NCI-H446 (cell line): ENCODE measurements at places on chromosomes 2 and 18.

DNA sequence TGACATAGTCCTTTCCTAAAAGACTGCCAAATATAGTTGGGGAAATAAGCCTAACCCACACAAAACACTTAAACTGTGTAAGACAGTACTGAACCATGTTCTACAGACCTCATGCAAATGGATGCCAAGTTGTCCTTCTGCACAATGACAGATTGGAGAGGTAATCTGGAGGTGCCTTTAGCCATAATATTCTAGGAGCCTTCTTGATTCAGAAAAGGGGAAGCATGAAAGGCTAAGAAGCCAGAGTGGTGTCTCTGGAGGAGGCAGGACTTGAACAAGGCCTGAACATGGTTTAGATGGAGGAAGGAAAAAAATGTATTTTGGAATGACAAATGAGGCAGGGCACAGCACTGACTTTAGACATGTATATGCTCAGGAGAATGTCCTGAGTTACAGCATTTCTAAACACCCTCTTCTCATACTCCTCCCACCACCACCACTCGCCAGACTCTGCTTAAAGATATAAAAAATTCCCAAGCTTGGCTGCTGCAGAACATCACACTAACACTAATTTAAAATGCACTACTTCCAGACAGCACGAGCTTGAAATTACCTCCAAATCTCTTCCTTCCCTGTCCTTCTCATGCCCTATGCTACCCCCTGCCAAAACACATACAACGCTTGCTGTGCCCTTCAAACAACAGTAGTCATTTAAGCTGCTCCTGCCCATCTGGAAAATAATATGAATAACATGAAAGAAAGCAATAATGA, 110.4 kb downstream of the ANKRD44 start:
- DNase-seq = no peak

GRCh38 chr2:160859096-160859495, 301.1 kb upstream of the TANK start:
- no peak for DNase-seq

- DNase-seq = no peak
These were observed 71.0 kb downstream of the PXDN start for GRCh38 chr2:1673160-1673944.

- DNase-seq = no peak
These were observed 528 bp upstream of the PCGF1 start for GRCh38 chr2:74507926-74508520.

GRCh38 chr2:207238831-207239701, 73.3 kb upstream of the KLF7 start:
- DNase-seq = no peak

GRCh38 chr18:9334329-9334972, at the start of gene TWSG1:
TWSG1 (plus strand) TSS chr18:9334773; CDS start chr18:9337230, 2,457 bp downstream.
- peak; percentile 62 for DNase-seq

- no peak for DNase-seq
These were observed 442.1 kb upstream of the TCF4 start for GRCh38 chr18:56030060-56030459.

- DNase-seq = no peak
These were observed 79.7 kb downstream of the BCL2L11 start for GRCh38 chr2:111200333-111200881.

GRCh38 chr2:39431592-39432316, 5.3 kb downstream of the MAP4K3 start:
- no peak for DNase-seq

DNA sequence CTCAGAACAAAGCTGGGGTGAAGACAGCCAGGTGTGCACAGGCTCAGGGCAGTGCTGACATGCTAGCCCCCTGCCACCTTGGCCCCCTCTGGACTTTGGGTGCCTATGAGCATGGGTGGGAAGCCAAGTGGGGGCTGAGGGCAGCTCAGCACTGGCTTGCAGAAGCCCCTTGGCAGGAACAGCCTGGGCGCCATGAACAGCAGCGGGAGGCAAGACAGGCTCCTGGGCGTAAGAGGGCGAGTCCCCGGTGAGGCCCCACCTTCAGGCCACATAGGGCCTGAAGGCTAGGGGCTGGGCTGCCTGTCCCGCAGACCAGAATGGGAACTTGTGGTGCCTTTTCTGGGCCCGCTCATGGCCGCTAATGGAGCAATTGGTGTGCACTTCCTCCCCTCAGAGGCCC, 47.0 kb upstream of the COX7A2L start:
- DNase-seq = no peak

DNA sequence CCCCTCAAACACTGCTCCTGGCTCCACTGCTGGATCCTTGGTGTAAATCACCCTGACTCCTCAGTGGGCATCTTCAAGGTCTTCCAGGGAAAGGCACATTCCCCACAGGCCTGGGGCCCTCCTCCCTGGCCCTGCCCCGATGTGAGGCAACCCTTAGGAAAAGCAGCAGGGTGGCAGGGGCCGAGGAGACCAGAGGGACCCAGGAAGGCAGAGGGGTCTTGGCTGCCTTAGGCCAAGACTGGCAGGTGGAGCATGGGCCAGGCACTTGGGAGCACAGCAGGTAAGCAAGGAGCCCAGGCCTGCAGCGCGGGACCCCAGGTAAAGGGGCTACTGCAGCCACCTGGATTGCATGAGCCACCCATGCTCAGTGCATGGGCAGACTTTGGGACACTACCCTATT, 96.9 kb downstream of the GYPC start:
- no peak for DNase-seq

DNA sequence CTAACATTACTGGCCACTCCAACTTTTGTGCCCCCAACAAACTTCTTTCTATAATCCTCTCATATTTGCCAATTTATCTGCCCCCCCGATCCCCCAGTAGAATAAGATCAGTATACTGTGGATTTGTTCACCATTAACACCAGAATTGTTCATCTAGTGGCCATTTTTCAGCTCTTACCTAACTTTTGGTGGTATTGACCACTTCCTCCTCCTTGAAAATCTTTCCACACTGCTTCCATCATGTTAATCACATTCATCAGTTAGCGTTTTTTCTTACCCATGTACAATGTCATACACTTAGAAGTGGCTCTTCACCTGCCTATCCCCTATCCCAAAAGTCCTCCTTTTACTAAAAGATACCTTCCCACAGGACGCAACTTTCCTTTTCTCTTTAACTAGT, 6.1 kb downstream of the IMPACT start:
- DNase-seq = no peak

- no peak for DNase-seq
These were observed 122.6 kb downstream of the DYSF start for GRCh38 chr2:71575966-71576365.

- DNase-seq = peak; percentile 56
These were observed 102.1 kb downstream of the ATAD2B start for GRCh38 chr2:23824777-23825212.

DNA sequence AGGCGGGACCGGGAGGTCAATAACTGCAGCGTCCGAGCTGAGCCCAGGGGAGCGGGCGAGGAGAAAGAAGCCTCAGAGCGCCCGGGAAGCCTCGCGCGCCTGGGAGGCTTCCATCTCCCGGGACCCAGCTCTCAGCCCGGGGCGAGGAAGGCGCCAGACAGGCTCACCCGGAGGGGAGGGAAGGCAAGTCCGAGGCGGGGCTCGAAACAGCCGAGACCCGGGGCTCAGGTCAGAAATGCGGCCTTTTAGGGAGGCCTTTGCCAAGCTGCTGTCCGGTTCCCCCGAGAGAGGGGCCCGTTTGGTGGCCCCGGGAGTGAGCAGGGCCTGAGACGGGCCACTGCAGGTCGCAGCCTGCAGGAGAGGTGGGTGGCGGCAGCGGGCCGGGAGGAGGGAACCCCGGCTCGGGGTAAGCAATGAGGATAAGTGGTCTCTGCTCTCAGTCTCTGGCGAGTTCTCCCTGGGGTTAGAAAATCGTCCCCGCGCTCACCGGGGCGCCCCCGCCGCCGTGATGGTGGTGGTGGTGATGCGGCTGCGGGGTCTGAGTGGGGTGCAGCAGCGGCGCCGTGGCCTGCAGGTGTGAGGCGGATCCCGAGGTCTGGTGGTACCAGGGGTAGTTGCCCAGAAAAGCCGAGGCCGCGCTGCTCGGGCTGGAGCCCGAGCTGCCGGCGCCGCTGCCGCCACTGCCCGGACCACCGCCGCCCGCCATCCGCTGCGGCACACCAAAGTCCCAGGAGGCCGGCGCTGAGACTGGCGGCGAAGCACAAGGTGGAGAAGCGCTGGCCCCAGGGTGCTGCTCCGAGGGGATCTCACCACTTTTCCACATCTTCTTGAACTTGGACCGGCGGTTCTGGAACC, 2.4 kb downstream of the DLX2 start:
- no peak for DNase-seq

DNA sequence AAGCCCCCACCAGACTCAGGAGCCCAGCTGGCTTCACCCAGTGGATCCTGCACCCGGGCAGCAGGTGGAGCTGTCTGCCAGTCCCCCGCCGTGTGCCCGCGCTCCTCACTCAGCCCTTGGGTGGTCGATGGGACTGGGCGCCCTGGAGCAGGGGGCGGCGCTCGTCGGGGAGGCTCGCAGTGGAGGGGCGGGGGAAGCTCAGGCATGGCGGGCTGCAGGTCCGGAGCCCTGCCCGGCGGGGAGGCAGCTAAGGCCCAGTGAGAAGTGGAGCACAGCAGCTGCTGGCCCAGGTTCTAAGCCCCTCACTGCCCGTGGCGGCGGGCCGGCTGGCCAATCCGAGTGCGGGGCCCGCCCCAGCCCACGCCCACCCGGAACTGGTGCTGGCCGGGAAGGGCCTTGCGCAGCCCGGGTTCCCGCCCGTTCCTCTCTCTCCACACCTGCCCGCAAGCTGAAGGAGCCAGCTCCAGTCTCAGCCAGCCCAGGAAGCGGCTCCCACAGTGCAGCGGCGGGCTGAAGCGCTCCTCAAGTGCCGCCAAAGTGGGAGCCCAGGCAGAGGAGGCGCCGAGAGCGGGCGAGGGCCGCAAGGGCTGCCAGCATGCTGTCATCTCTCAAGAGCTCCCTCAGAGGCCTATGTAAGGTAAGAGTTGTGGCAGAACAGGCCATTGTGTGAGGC, 1307.8 kb upstream of the TMEFF2 start:
- DNase-seq = no peak

DNA sequence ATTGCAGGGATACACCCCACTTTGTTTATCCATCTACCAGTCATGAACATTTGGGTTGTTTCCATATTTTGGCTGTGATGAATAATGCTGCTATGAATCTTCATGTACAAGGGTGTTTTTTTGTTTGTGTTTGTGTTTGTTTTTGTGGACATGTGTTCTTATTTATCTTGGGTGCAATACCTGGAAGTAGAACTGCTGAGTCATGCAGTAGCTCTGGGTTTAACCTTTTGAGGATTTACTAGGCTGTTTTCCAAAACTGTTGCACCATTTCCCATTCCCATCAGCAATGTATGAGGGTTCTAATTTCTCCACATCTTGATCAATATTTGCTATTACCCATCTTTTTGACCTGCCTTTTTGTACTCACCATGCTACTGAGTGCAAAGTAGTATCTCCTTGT, 140.0 kb upstream of the CYP1B1 start:
- no peak for DNase-seq

DNA sequence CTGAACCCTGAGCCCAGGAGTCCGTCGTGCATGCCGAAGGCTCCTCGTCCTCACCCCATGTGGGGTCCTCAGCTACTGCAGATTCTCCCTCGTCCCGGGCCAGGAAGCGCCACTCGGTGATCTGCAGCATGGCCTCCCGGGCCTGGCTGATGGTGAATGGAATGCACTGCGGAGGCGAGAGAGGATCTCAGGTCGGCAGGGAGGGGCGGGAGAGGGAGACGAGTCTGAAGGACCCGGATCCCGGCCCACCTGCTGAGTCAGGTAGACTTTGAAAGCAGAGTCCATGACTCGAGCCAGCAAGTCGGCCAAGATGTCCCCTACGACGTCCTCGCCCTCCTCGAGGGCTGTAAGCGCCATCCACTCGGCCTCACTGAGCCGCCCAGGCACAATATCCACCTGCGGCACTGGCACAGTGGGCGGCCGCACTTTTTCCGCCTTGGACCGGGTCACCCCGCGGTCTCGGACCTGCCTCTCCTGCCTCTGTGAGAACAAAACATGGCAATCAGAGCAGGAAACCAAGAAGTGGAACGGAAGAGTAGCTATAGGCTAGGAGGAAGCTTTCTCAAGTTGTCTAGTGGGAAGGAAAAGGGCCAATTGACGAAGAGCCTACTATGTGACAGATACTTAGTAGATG, 5.5 kb downstream of the C2orf81 start:
- no peak for DNase-seq

DNA sequence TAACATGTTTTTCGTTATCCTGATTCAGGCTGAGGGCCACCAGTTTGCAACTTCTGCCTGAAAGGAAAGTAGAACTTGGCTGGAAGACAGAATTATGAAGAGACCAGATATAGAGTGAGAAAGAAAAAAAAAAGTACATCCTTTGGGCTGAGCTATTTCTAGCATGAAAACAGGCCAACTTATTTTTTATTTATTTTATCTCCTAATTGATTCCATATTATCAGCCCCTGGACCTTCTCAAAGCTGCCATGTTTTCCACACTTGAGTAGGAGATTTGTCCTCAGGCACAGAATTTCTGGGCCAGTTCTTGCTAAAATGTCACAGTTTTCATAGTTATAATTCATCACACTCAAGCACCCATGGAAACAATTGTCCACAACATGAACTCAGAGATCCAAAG, 586.8 kb upstream of the CNTNAP5 start:
- peak; percentile 51 for DNase-seq

DNA sequence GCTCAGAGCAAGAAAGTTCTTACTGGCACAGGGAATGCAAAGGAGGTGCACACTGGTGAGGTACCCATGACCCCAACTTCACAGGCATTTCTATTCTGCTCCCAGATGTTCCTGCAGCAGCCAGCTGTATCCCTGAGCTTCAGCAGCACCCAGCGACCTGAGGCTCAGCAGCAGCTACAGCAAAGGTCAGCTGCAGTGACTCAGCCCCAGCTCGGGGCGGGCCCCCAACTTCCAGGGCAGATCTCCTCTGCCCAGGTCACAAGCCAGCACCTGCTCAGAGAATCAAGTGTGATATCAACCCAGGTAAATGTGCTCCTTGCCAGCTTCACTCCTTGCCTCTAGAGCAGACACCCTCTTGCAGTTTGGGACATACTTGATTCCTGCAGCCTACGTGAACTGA, 14.1 kb upstream of the RPL31 start:
- no peak for DNase-seq

- DNase-seq = no peak
These were observed 81.3 kb downstream of the DGKD start for GRCh38 chr2:233435436-233436190.

DNA sequence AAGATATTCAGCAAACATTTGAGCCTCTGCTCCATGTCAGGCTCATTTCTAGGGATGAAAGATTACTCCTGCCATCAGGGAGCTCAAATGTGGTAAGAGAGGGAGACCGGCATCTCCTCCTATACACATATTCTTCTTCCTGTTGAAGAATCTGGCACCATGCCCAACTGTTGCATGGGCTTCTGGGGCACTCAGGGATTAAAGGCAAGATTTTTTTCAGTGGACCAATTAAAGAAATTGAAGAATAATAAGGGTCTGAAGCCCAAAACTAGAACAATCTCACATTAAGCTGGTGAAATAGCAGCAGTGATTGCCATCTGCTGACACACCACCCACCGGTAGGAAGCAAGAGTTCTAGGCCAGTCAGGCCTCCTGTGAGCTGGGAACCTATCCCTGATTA, 145.4 kb upstream of the LYPD6 start:
- DNase-seq = peak; percentile 15
